Prostate gland (tissue), 2 donors: ENCODE measurements at places on chromosomes 6 and 20. TPM values are rescaled to one million over a fixed set of nuclear protein-coding genes. Genes with fewer than 3 reads are reported as not detected.

EYS gene
- total RNA-seq = 0.18 TPM

ENPP5 gene
- 90.1 TPM for total RNA-seq

SYCP2 gene
- total RNA-seq = 10.6 TPM

- peak within 1 kb of the TSS; percentile 60 for H3K27ac ChIP-seq
- H3K4me3 ChIP-seq = peak within 1 kb of the TSS; percentile 29
- H3K36me3 ChIP-seq = no peaks in the 10 kb centered on the region
- no peaks in the 10 kb centered on the region for H3K4me1 ChIP-seq
- no peaks in the 10 kb centered on the region for H3K27me3 ChIP-seq
Observed at GRCh38 chr6:122995921-122996793, at the start of gene CLVS2. Gene CLVS2, plus strand, starts transcription at chr6:122996235. Its CDS starts 1,543 bp downstream, at chr6:122997778.

DNA sequence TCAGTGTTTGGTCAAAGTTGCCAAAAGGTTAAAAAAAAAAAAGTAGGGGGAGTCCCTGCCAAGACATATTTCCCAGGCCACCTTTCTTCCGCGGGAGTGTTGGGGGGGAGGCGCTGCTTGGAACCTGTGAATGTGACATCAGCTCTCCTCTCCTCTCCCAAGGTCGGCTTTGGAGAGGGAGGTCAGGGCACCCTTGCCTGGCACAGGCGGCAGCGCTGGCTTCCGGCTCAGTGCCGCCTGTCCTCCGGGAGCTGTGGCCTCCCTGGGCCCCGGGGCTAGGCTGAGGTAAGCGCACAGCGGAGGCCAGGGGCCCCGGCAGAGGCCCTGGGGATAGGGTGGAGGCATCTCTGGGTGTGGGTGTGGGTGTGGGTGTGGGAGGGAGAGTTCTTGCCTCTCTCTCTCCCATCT lies 1.9 kb upstream of the EDN1 start:
- no peaks in the 10 kb centered on the region for H3K36me3 ChIP-seq
- peak; percentile 41 for DNase-seq
- peak overlapping the region; percentile 12 for H3K4me3 ChIP-seq
- H3K27ac ChIP-seq = peak overlapping the region; percentile 74
- H3K4me1 ChIP-seq = no peaks in the 10 kb centered on the region

- H3K4me1 ChIP-seq = peaks cover 12% of the 10 kb centered on the region
- no peaks in the 10 kb centered on the region for H3K27me3 ChIP-seq
- peak overlapping the region; percentile 43 for H3K4me3 ChIP-seq
Observed at GRCh38 chr20:57265997-57266290, 497 bp downstream of the BMP7 start.

DNA sequence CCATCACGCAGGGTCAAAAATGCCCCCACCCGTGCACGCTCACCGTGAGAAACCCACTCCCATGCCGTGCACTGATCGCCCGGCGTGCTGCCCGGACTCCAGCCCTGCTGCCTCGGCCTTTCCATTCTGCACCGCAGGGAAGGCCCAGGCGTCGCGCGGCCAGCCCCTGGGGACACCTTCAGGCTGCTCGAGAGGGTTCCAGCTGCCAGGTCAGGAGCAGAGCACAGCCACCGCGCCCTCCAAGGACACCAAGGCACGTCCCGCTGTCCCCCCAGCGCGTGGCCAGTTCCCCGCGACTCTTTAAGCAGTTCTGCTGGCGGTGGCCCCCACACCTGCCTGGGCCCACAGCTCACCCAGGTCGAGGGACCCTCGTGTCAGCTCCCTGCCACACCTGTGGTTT lies 314.3 kb upstream of the QKI start:
- no peaks in the 10 kb centered on the region for H3K36me3 ChIP-seq
- H3K27me3 ChIP-seq = no peaks in the 10 kb centered on the region
- no peaks in the 10 kb centered on the region for H3K4me1 ChIP-seq

GRCh38 chr20:23146181-23146580 lies 60.1 kb upstream of the CD93 start:
- DNase-seq = no peak
- H3K4me1 ChIP-seq = no peaks in the 10 kb centered on the region
- H3K27me3 ChIP-seq = no peaks in the 10 kb centered on the region
- no peaks in the 10 kb centered on the region for H3K36me3 ChIP-seq
- H3K4me3 ChIP-seq = no peak overlapping the region
- no peak overlapping the region for H3K27ac ChIP-seq

DNA sequence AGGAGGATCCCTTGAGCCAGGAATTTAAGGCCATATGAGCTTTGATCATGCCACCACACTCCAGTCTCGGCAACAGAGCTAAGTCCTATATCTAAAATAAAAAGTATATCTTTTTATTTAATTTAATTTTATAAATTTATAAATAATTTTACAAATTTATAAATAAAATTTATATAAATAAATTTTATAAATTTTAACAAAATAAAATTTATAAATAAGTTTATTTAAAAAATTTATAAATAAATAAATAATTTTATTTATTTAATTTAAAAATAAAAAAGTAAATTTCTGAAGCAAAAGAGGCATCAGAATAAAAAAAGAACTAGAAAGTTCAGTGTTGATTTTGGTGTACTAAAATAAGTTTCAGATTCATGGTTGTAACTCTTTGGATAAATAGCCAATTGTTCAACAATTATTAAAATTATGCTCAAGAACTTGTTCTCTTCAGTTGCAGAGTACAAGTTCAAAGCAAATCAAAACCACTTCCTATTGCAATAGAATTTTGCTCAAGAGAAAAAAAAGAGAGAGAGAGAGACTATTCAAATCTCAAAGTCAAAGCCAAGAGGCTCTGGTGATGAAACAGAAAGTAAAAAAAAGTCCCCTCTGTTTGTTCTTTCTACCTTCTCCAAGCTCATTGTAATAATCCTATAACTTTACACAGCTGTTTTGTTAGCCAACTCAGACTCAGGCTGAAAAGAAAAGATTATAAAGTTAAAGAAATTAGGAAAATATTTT lies 547.5 kb upstream of the ADGRB3 start:
- no peaks in the 10 kb centered on the region for H3K27me3 ChIP-seq
- no peaks in the 10 kb centered on the region for H3K4me1 ChIP-seq
- H3K4me3 ChIP-seq = no peak overlapping the region
- no peaks in the 10 kb centered on the region for H3K36me3 ChIP-seq
- no peak overlapping the region for H3K27ac ChIP-seq

DNA sequence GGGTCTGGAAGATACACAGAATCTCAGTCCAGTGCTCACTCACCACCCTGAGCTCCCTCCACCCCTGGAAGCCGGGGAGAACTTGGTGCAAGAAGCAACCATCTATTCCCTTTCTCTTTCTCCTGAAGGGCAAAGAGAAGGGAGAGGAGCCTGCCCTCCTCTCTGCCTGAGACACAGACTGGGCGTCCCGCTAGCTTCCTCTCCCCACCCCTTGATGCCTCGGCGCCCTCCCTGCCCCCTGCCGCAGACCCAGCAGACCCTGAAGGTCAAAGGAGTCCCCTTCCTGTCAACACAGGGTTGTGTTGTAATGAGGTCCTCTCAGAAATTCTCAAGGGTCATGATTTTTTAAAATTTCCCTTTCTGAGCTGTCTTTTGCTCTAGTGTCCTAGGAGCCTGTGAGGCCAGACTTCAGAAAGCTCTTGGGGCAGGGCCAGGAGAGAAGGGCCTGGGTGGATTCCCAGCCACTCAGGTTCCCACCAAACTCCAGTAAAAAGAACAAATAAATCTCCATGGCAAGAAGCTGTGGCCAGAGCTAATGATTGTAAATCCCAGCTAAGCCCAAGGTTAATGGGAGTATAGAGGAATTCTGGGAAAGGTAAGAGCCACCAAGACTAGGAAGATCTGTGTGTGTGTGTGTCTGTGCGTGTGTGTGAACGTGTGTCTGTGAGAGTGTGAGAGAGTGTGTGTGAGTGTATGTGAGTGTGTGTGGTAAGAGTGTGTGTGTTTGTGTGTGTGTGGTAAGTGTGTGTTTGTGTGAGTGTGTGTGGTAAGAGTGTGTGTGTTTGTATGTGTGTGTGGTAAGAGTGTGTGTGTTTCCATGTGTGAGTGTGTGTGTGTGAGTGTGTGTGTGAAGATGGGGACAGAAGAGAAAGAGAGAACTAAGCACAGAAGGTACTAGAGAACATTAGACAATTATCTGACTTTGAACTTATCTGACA lies 1.1 kb upstream of the JPH2 start:
- H3K36me3 ChIP-seq = no peaks in the 10 kb centered on the region
- DNase-seq = no peak
